ENCODE measurements at places on chromosomes 2 and 18.

GRCh38 chr2:203774760-203775159 is 68.3 kb downstream of the CD28 start:
- DNase-seq, result no peak

DNA sequence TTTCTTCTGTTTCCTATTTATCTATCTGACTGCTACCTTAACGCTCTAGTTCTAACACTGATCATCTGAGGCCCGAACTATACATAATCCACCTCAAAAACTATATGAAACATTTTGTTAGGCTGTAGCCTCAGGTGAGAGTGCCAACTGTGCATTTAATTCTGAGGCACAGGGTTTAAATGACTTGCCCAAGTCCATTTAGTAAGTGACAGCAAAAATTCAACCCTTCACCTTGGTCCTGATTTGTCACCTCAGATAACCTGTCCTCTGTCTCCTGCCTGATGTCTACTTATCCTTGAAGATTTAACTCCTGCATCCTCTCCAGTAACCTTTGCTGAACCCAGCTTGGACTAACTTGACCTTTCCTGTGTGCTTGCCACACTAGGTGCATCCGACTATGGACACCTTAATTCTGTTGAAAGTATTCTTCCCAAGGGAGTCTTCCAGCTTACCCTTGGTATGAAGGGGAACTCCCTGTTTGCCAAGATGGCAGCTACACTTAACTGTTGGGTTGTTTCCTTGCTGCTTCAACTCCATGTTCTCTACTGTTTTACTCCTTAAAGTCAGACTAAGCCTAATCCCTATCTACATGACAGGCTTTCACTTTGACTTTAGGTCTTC is 23.5 kb downstream of the CD302 start:
- no peak for DNase-seq

- DNase-seq, result no peak
Measured at GRCh38 chr18:27991391-27991790, 185.5 kb downstream of the CDH2 start.

DNA sequence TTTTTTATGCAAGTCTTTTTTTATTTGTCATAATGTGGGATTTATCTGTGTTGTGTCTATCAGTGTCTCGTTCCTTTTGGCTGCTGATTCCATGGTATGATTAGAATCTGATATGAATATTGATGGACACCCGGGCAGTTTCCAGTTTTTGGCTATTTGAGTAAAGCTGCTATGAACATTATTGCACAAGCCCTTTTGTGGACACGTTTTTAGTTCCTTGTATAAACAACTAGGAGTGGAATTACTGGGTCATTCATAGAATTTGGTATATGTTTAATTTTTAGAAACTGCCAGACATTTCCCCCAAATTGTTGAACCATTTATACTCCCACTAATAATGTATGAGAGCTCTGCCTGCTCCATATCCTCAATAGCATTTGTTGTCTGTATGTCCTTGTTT is 26.6 kb downstream of the HK2 start:
- no peak for DNase-seq

GRCh38 chr2:120394764-120395163 is 48.8 kb downstream of the INHBB start:
- DNase-seq, result no peak

- DNase-seq, result no peak
Measured at GRCh38 chr2:41717839-41718238, 330.0 kb upstream of the PKDCC start.

All from AG09319 (cell line).